CD4-positive, alpha-beta memory T cell (primary cell): ENCODE measurements at places on chromosomes 1 and 21. TPM values are rescaled to one million over a fixed set of nuclear protein-coding genes. Genes with fewer than 3 reads are reported as not detected.

- no peak for DNase-seq
Observed at GRCh38 chr1:213484333-213484732, 433.3 kb downstream of the RPS6KC1 start.

DNA sequence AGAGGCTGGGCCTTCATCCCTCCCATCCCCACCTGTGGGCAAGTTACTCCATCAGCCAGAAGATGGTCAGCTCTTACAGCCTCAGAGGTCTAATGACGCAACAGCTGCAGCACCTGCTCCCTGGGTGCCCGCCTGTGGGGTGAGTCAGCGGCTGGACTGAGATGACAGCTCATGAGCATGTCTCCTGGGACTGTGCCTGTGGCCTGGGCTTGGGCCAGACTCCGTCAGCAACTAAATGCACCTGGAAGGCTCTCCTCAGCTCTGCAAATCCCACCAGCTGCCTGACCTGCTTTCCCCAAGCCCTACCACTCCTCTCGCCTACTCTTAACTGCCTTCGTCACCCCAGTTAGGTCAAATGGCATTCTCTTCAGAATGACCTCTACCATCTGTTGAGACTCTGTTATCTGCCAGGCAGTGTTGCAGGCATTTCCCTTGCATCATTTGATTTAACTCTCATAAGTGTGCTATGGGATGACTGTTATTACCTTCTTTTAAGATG is 47.7 kb downstream of the ETS2 start:
- no peak for DNase-seq

Gene LRRC39
- polyA plus RNA-seq: 0.13 TPM

Gene TTLL7
- polyA plus RNA-seq: 0.41 TPM

Gene REN
- polyA plus RNA-seq: not detected

DNA sequence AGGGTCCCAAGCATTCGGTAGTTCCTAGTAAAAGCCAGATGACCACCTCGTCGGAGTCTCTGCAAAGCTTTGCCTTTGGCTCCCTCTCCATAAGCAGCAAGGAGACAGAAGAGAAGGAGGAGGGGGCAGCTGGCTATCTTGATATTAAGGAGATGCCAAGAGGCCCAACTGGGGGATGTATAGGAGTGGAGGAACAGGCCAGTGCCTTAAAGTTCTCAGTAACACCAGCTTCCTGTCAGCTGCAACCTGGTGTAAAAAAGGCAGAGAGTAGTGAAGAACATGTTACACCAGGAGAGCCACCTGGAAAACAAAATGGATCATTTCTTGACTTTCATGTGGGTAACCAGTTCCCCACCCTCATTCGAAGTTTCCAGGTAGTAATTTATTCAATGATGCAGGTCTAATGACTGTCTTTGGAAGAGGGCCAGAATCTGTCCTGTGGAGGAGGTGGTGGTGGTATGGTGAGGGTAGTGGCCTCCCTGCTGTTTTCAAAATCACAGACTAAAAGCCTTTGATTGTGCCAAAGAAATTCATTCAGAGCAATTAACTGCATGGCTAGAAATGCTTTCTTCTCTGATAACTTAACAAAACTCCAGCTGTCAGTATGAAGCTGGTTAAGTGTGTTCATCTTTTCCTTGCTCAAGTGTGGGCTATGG is 27.3 kb downstream of the TMEM200B start:
- no peak for DNase-seq

Gene ANGPTL7
- polyA plus RNA-seq: not detected

Gene ANKRD35
- polyA plus RNA-seq: 0.34 TPM
